HS-27A (cell line): ENCODE measurements at places on chromosomes 5 and 9.

DNA sequence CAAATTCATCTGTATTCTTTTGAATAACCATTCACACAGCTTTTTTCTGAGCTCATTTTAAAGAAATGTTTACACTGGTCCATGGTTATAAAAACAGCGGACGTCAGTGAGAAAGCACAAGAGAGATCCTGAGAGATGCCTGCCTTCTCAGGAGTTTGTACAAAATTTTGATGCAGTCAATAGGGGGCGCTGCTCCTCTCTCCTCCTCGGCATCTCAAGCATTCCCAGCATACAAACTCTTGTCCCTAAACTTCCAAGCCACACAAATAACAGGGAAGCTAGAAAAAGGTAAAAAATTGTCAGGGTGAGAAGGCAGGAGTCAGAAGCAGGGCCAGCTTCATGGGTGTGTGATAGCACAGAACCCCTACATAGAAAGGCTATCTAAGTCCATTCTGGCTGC, 11.2 kb upstream of the CCDC152 start:
- DNase-seq, result no peak

- DNase-seq, result no peak
Measured at GRCh38 chr9:99211746-99212145, 10.0 kb downstream of the ALG2 start.

GRCh38 chr5:125609011-125609410, 814.2 kb upstream of the GRAMD2B start:
- DNase-seq, result no peak

GRCh38 chr5:126056352-126056751, 366.9 kb upstream of the GRAMD2B start:
- DNase-seq, result no peak

DNA sequence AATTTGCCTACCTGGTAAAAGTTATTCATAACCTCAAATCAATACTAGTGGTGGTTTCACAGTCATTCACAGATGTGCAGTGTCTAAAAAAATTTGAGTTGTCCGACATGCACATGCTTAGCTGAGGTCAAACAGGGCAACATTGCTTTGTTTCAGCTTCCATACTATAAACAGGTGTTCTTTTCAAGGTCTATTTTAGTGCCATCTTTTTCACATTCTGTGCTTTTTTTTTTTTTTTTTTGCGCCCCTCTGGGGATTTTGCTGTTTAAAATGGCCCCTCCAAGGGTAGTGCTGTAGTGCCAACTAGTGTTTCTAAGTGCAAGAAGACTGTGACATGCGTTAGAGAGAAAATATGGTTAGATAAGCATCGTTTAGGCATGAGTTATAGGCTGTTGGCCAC, 14.5 kb downstream of the PHAX start:
- no peak for DNase-seq
